ENCODE measurements at places on chromosomes 7 and 10. TPM values are rescaled to one million over a fixed set of nuclear protein-coding genes. Genes with fewer than 3 reads are reported as not detected.

The AMPH gene
- total RNA-seq: not detected

The VWA2 gene
- total RNA-seq: 0.60 TPM

- DNase-seq: no peak
Measured at GRCh38 chr10:1413256-1413655, 324.1 kb downstream of the ADARB2 start.

GRCh38 chr10:103397191-103397825 is 882 bp downstream of the PDCD11 start:
- DNase-seq: no peak

- DNase-seq: peak; percentile 32
Measured at GRCh38 chr7:27697861-27698430, 35.3 kb upstream of the HIBADH start.

GRCh38 chr10:51878695-51879094 is 179.3 kb upstream of the CSTF2T start:
- no peak for DNase-seq

Measured in foreskin keratinocyte (primary cell).